PC-9 (cell line): ENCODE measurements at places on chromosomes 13 and 19. TPM values are rescaled to one million over a fixed set of nuclear protein-coding genes. Genes with fewer than 3 reads are reported as not detected.

DNA sequence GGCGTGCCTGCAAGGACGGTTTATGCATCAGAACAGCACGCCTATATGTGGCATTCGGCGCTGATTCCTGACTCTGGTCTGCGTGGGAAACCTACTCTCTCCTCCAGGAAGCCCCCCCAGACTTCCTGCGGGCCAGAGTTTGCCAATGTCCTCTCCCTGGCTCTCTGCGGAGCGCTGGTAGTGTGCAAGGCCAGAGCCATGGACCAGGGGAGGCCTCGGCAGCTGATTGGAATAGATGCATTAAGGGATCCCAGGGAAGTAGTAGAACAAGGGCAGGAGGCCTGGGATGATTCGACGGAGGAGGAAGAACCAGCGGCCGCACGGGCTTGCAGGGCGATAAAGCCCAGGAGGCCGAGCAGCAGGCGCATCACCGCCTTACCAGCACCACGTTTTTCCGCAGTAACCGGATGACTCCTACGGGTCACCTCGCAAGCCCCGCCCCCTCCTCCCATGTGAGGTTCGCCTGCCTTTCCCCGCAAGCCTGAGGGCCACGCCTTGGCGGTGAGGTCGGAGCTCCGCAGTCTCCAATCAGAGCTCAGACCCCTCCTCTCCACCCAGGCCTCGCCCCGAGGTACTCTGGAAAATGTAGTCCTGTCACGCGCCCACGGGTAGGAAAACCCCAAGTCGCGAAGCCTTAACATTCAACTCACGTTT is 5.0 kb downstream of the CLEC11A start:
- no peak for DNase-seq

DNA sequence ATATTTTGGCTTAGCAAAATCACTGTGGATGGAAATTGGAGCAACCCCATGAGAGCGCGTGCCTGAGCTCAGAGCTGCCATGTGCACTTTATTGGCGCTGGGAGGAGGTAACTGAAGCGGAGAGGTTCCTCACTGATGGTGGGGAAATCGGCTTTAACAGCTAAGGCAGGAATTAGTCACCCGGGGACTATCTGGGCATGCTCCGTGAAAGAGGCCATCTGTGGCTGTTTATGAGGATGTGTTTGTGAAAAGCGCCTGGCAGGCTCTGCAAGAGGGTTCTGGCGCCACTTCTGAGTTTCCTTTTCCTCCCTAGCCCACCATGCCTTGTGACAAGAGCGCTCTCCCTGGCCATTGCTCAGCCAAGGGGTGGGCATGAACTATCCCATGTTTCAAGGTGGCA is 815.6 kb downstream of the UQCRFS1 start:
- DNase-seq, result no peak

DNA sequence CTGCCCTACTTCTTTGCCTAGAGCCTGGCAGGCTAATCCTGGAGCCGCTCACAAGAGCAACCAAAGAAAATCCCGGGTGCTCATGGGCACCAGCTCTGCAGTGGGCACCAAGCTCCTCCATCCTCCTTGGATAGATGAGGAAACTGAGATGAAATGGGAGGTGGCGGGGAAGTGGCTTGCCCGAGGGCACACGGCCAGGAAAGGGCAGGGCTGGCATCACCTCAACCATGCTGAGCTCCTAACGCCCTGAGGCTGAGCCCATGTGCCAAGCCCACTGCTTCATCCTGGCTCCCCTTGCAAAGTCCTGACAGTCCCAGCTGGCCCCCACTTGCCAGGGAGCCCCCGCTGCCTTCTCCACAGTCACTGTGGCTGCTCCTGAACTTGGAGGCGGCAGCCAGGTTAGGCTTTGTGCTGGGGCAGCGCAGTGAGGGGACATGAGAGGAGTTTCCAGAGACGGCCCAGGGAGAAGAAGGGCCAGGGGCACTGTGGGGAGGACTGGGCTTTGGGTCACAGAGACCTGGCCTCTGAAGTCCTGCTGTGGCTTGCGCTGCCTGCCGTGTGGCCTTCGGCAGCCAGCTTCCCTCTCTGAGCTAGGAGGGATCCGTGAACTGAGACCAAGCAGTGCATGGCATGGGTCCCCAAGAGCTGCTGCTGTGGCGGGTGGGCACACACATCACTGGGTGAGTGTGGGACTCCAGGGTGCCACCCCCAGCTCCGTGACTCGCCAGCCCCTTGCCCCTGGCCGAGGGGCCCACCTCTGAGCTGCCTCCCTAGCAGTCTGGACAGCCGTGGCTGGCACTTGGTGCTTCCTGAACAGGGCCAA is 17.5 kb downstream of the TMED1 start:
- no peak for DNase-seq

SPART gene
- 36.2 and 51.4 TPM in 2 replicates for total RNA-seq

WDR88 gene
- 0.59 TPM in 1 of 2 replicates, not detected in the other for total RNA-seq

PGLYRP1 gene
- total RNA-seq, result not detected in 2 replicates

OR7D2 gene
- total RNA-seq, result not detected in 2 replicates
